Cardiac septum (tissue), 1 donor: ENCODE measurements at places on chromosomes 2 and 18. TPM values are rescaled to one million over a fixed set of nuclear protein-coding genes. Genes with fewer than 3 reads are reported as not detected.

- no peak for DNase-seq
Measured at GRCh38 chr2:226971084-226971483, 135.2 kb downstream of the RHBDD1 start.

DNA sequence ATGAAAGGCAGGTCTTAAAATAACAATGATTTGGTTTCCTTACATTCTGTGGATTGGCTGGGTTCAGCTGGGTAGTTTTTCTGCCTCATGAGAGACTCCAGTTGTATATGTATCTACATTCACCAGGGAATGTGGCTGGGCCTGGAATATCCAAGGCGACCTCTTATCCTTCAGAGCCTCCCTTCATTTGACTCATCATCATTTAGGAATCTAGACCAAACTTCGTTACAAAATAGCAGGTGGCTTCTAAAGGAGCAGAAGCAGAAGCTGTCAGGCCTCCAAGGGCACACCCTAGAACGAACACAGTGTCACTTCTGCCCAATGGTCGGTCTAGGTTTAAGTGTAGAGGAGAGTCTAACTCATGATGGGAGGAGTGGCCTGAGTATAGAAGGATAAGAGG, 204.2 kb downstream of the EN1 start:
- no peak for DNase-seq

- DNase-seq = no peak
Measured at GRCh38 chr2:11748018-11748860, 1.8 kb downstream of the LPIN1 start.

Gene CRYGD
- total RNA-seq = not detected

Gene ANTXR1
- 38.1 TPM for total RNA-seq

DNA sequence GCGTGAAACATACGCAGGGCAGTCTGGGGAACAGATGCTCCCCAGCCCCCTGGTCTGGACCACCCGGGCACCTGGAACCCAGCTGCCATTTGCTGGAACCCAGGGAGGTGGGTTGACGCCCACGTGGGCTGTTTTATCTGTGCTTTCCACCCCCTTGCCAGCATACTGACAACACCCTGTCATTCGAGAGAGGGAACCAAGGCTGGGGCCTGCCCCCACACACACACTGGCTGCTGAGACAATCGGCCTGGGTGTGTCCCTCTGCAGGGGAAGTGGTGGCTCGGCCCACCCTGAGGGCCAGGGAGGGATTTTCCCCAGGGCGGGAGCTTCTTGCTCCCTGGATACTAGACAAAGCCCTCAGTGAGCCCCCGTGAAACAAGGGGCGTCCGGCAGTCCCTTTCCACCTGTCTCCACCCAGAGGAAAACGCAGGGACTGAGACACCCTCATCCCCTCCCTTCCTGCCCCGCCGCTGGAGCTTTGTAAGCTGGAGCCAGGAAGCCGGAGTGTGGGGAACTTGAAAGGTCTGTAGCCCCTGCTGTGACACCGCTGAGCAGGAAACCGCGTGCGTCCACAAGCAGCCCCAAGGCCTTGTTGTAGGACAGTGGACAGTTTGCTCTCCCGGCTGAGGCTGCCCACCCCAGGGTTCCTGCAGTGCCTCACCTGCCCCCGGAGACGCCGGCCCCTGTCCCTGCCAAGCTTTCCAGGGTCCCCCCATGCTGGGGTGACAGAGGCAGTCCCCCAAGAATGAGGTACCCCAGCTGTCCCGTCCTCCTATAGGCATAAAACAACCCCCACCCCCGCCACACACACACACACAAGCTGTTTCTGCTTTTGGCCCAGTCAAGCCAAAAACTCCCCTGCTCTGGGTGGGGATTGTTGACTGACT, 14.1 kb upstream of the KLF11 start:
- peak; percentile 90 for DNase-seq

DNA sequence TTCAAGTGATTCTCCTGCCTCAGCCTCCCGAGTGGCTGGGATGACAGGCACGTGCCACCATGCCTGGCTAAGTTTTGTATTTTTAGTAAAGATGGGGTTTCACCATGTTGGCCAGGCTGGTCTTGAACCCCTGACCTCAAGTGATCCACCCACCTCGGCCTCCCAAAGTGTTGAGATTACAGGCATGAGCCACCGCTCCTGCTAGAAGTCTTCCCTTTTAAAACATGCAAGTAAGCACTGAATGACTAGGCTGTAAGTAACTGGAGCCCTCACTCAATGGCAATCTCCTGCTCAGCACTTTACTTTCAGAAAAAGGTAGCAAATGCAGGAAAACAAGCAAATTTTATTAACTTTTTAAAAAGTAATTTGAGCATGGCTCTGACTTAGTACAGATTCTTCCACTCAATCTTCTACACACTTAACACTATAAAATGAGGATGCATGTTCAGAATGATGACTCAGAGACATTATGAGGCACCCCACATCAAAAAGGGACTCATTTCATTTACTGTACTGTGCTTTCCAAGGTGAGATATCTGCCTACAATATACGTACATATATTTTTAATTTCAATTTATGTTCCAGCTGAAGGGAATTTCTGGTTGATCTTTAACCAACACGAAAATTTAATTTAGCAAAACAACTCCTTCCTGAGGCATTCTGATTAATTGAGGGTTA, 6.6 kb upstream of the NCK2 start:
- no peak for DNase-seq

DNA sequence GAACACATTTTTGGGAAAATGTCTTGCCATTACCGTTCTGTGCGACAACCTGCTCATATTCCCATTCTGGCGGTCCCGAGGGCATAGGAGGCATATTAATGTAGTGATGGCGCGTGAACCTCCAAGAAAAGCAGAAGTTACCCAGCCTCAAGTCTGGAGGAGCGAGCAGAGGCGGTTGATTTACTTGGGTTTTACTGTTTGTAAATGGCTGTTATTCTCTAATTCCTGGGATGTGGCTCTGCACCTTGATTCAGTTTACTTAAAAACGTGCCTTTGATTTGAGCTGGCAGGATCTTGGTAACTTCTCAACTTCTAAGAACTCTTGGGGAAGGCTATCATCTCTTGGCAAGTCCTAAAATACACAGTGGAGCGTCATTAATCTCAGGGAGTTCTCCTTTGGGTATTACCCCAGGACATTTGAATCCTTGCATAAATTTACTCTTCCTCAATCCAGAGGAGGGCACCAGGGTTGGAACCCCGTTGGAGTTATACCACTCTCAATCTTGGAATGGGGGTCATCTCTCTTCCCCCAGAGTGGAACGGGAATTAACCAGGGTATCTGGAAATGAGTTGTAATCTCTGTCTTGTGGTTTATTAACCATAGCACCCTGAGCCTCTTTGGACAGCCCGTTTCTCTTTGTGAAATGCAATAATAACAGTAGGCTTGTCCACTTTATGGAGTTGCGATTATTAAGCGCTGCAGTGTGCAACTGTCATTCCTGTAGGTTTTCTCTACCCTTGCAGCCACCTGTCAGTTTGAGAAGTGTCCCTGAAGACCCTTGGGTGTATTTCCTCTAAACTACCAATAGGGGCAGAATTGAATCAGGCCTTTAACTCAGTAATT, 2.1 kb downstream of the HK2 start:
- no peak for DNase-seq

GRCh38 chr2:76679025-76679396, 843.2 kb downstream of the LRRTM4 start:
- DNase-seq = no peak

- DNase-seq = no peak
Measured at GRCh38 chr18:74257083-74257482, 34.7 kb downstream of the CYB5A start.

DNA sequence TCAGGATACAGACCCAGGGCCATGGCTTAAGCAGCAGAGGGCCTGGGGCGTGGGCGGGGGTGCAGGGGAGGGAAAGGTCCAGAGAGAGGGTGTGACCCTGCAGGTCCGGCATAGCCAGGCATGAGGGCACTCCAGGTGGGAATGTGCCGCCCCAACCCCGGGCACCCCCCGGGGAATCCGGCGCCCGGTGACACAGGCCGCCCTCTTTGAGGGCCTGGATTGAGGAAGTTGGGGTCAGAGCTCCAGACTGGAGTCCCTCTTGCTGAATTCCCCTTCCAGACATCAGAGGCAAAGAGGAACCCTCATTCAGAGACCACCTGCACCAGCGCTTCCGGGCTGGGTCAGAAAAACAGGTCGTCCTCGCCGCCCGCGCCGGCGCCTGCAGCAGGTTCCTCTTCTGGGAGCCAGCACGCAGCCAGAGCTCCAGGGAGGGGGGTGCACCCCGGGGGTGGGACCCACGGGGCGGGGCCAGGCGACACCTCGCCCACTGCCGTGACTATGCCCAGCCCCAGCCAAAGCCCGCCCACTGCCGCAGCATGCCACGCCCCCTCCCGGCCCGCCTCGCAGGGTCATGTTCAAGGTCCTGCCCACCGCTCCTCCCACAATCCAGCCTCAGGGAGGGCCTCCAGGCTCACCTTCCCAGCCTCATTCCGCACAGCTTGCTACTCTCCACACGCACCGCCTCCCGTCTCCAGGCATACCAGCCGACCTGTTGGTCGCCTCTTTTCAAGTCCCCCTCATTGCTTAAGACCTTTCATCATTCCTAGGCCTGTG, 98.3 kb upstream of the ID2 start:
- peak; percentile 98 for DNase-seq

GRCh38 chr2:160566717-160567116, 73.1 kb upstream of the RBMS1 start:
- no peak for DNase-seq

DNA sequence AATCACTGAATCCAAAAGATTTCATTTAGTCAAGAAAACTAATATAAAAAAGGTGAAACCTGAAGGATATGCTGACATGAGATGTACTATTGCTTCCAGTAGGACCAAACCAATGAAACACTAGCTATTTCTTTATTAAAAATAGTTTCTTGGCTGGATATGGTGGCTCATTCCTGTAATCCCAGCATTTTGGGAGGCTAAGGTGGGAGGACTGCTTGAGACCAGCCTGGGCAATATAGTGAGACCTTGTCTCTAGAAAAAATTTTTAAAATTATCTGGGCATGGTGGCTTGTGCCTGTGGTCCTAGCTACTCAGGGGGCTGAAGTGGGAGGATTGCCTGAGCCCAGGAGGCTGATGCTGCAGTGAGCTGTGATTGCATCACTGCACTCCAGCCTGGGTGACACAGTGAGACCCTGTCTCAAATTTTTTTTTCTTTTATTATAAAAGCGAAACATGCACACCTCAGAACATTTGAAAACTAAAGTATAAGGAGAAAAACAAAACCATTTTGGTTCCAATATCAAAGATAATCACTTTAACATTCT, 266.2 kb downstream of the TGIF1 start:
- no peak for DNase-seq

- no peak for DNase-seq
Measured at GRCh38 chr2:190947141-190947540, 66.5 kb downstream of the GLS start.

Gene CHMP3
- total RNA-seq = 175 TPM

DNA sequence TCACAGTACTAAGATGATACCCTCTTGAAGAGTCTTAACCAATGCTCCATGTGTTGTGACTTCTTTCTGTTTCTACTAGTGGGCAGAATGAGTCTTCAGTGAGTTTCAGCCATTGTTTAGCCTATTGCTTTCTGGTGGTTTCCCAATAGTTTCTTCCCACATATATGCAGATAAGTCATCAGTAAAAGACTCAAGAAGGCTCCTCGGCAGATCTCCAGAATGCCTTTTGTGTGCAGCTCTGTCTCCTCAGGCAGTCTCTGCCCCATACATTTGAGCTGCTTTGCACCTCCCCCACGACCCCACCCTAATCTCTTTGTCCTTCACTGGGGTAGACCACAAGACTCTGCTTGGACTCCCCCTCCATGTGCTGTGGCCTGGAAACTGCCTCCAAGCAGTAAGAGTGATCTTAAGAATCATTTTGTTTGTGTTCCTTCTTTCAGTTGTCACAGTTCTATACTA, 71.6 kb upstream of the CHRNA1 start:
- DNase-seq = no peak

GRCh38 chr2:159209341-159210306, 76.9 kb downstream of the WDSUB1 start:
- DNase-seq = no peak

DNA sequence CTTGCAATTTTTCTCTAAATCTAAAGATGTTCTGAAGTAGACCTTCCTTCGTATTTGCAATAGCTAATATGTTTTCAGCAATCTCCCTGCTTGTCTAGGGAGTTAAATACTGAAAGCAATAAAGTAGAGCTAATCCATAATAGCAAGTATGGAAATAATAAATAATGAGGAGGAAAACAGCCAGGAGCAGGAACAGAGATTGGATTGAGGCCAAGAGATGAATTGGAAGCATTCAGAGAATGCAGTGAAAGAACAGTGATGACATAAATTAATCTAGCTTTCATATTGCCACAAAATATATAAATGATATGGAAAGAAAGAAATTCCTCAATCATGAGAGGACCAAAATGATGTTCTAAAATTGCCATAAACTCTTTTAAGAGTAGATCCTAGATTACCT, 679.7 kb downstream of the METTL4 start:
- no peak for DNase-seq

GRCh38 chr18:64614446-64614845, 465.6 kb upstream of the LINC00305 start:
- no peak for DNase-seq

Gene SERPINB10
- total RNA-seq = not detected

DNA sequence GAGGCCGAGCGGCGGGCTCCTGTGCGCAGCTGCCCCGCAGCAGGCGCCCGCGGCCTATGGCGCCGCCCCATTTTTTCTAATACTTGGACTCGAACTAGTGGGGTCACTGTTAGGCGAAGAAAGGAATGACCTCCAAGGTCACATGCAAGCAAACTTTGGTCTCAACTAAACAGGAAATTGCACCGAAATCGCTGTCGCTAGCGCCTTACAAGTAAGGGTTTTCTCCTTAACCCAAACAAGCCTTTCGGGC, 339 bp downstream of the ACAA2 start:
- peak; percentile 76 for DNase-seq

GRCh38 chr18:11960743-11961380, 20.4 kb upstream of the IMPA2 start:
- DNase-seq = no peak

Gene CCL20
- not detected for total RNA-seq

GRCh38 chr2:201906777-201907562, 100.6 kb downstream of the CDK15 start:
- no peak for DNase-seq

DNA sequence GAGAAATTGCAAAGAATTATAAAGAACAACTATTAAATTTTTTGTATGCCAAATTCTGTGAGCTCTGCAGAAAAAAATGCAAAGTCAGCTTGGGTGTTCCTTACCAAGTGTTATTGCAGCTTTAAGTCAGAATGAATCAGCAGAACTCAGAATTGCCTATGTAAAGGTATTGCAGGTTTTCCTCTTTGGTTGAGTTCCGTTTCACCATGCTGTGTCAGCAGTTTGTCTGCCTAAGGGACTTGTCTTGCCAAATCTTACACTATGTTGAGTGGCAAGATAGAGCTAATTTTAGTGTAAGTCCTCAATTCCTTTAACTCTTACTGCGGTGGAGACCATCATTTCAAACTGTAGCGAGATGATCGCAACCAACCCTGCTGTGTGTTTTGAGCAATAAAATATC, 38.8 kb downstream of the ADAM23 start:
- no peak for DNase-seq

Gene SP5
- 0.92 TPM for total RNA-seq

Gene DNAJC5G
- total RNA-seq = 1.6 TPM

Gene RAB27B
- 0.08 TPM for total RNA-seq
